ENCODE measurements at places on chromosomes 11 and 22. TPM values are rescaled to one million over a fixed set of nuclear protein-coding genes. Genes with fewer than 3 reads are reported as not detected.

Gene VSTM5
- total RNA-seq: not detected

Gene MRGPRX4
- total RNA-seq: not detected

Gene SMC1B
- total RNA-seq: not detected

Gene BACE1-AS
- 6.0 TPM for total RNA-seq

Gene ZNF280B
- 0.33 TPM for total RNA-seq

Data from body of pancreas (tissue), 4 donors.